NCI-H2081 (cell line): ENCODE measurements at places on chromosomes 3 and 15.

DNA sequence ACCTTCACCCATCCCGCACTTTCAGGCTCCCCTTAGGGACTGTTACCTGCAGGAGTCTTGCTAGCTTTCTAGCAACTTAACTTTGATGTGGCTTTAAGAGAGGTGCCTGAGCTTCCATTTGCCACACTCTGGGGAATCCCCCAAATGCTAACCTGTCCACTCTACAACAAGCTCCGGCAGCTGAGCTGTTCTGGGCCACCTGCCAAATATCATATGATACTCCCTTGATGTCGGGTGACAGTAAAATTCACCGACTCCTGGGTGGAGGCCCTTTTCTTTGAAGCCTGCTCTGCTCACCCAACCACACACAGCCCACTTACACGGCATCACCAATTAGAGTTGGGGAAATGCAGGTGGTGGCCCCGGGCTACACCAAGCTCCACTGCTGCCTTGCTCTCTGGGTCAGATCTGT is 38.0 kb upstream of the XCR1 start:
- DNase-seq, result peak; percentile 55

GRCh38 chr15:55846116-55846707 is 103.3 kb upstream of the PRTG start:
- peak; percentile 72 for DNase-seq

DNA sequence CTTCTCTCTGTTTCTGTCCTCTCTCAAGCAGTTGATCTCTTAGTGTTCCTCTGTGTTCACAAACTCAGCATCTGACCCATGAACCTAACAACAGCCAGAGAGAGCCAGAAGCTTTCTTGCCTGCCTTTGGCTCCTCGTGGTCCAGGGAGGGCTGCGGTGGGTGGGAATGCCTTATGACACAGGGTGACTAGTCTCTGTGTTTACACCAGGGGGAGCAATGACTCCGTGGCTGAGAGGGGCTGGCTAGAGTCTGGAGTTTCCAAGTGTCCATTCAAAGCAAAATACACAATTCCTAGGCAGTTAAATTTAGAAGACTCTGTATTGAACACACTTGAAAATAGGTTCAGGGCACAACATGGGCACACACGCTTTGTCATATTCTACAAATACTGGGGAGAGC is 370.0 kb upstream of the FRG2C start:
- DNase-seq, result peak; percentile 6

GRCh38 chr3:152301745-152302181 is 33.0 kb downstream of the MBNL1 start:
- DNase-seq, result no peak

DNA sequence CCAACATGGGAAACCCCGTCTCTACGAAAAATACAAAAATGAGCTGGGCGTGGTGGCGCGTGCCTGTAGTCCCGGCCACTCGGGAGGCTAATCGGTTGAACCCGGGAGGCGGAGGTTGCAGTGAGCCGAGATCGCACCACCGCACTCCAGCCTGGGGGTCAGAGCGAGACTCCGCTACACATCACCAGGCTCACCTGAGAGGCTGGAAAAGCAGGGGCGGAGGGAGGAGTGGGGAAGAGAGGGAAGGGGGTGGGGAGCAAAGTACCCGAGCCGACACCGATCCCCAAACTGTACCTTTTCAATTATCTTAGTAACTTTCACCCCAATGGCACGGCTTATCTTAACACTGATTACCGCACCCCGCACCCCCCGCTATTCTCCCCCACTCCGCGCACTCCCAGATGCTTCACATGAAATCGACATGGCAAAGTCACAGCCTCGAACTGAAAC is 46.4 kb upstream of the SYNM start:
- DNase-seq, result no peak

- no peak for DNase-seq
Measured at GRCh38 chr3:195171093-195171873, 99.7 kb downstream of the XXYLT1 start.

DNA sequence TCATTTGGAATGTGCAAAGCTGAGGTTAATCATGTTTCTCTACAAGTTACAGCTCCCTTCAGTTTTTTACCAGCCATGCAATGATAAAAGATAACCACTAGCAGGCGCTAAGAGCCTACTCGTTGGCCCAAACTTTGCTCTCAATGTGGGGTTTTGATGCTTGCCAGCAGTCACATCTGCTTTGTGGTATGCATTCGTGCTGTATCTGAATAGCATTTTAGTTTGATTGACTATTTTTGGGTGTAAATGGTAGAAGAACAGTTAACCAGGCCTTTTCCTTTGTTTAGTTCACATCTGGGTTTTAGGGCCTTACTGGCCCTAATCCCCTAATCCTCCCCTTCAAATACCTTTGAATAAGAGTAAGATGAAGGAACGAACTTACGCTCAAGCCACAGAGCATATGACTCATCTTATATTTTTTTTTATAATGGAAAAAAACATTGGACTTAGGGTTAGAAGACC is 4.4 kb upstream of the CLDN11 start:
- peak; percentile 72 for DNase-seq

- DNase-seq, result no peak
Measured at GRCh38 chr15:90003736-90004135, 2.6 kb downstream of the ZNF710 start.

DNA sequence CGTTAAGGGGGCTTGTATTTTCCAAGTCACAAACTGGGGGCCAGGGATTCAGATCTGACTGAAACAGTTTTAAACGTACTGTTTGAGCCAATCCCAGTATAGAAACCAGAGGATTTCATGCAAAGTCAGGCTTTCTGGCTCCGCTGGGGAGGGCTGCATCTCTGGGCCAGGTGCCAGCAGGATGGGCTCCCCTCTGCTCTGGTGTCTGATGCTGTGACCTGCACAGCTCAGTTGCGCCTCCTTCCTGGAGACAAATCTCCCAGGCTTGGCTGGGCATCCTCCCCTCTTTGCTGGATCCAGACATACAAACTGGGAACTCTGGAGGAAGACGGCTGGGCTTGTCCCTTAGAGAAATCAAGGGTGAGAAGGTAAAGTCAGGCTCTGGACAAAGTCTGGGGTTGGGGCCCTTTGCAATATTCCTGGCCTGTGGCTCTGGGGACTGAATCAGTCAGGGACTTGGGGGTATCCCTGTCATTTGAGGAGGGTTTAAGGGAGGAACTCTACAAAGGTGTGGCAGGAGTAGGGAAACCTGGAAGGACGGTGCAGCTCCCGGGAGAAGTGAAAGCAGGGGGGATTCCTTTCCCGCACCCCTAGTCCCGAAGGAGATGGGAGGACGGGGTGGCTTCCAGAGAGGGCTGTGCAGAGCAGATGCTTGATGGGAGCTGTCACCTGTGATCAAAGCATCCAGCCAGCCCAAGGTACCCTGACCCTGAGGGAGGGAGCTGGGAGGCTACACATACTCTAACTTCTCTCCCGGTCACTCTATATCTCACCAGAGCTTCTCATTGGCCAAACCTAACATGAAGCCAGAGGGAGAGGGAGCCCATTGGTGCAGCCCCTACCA is 114.8 kb upstream of the ATP2B2 start:
- DNase-seq, result no peak

DNA sequence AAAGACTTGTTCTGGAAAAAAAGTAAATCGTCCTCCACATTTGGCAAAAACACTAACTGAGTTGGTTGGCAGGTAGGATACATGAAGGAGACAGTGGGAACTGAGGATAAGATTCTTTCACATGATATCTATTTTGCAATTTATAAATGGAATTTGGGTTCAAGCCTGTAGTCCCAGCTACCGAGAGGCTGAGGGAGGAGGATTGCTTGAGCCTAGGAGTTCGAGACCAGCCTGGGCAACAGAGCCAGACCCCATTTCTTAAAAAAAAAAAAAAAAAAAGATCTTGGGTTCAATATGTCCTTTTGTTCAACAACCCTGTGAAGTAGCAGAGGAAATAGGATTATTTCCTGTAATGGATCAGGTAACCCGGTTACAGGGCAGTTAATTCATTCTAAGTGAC is 35.7 kb upstream of the CFAP161 start:
- DNase-seq, result no peak

DNA sequence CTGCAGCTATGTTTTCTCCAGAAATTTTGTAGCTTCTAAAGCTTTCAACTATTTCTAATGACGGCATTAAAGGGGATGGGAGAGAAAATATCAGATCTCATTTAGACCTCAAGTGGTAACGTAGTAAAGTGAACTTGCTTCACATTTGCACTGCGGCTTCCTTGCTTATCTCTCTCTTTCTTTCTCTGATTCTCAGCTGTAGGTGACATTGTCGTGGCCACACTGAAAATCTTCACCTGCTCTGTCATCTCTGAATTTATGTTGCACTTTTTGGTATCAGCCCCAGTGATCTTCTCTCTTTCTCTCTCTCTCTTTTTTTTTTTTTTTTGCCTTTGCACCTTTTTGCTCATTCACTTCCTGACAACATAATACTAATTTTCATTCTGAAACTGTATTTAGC is 254.1 kb upstream of the SATB1 start:
- DNase-seq, result no peak

DNA sequence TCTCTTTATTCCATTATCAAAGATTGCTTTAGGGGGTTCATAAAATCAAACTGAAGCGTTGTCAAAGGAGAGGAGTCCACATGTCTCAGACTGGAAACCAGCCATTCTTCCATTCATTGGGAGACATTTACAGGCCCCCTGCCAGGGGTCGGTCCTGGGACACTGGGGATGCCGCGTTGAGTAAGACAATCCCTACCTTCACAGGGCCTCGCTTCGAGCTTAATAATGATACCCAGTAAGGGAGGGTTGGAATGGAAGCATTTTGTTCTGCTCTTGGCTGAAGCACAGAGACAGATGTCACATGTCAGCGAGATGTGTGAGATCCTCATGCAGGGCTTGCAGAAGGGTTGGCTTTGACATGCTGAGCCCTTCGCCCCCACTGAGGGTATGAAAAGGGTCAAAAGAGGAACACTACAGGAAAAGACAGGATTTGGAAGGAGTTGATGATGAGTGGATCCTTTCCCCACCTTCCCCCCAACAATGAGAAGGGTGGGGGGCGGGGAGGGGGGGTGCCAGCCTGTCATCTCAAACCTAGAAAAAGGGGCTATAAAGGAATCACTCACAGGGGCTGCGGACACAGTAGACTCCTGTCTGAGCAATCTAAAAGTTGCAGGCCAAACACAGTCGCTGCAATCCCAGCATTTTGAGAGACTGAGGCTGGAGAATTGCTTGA is 25.6 kb upstream of the ARL8B start:
- DNase-seq, result no peak

DNA sequence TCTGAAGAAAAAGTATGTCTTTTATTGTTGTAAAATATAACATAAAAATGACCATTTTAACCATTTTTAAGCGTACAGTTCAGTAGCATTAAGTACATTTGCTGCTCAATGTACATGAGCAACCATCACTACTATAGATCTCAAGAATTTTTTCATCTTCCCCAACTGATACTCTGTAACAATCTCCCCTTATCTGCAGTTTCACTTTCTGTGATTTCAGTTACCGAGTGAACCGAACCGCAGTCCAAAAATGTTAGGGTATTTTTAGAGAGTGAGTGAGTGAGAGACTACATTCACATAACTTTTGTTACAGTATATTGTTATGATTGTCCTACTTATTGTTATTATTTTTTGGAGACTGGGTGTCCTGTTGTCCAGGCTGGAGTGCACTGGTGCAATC is 9.0 kb upstream of the SLC25A26 start:
- DNase-seq, result no peak

GRCh38 chr3:20041197-20041780 is 1.0 kb downstream of the KAT2B start:
- DNase-seq, result peak; percentile 76

- DNase-seq, result no peak
Measured at GRCh38 chr3:155605571-155605970, 139.3 kb downstream of the PLCH1 start.

- no peak for DNase-seq
Measured at GRCh38 chr15:101390060-101390459, 95.0 kb upstream of the SNRPA1 start.
